ENCODE measurements at places on chromosomes 5 and 9.

- DNase-seq: no peak
Measured at GRCh38 chr5:171934586-171934985, 71.9 kb downstream of the FBXW11 start.

DNA sequence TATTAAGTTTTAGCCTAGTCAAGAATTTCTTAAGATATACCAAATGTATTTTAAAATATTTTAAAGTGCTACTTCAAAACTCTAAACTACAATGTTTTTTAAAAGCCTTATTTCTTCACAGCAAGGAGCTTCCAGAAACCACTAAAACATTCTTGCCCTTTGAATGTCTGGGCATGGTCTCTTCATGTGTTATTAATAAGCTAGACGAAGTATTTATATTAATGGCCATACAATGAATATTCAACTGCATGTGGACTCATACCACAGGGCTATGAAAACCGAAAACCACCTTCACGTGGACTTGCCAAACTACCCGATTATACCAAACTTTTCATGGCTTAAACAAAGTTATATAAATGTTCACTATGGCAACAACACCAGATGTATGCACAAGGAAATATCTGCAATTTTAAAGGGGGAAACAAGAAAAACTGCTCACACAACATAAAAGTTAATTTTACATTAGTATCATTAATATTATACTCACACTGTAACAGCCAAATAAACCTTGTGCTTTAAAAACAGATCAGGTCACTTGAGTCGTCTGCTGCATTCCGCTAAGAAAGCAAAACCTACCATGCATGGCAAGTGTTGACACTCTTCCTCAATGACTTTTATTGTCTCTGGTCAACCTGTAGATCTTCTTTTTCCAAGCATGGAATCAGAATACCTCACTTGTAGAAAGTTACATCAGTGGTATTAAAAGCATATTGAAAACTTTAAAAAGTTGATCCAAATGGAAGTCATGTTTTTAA is 246.3 kb downstream of the BNC2 start:
- no peak for DNase-seq

- no peak for DNase-seq
Measured at GRCh38 chr9:4228606-4229005, 71.3 kb downstream of the GLIS3 start.

DNA sequence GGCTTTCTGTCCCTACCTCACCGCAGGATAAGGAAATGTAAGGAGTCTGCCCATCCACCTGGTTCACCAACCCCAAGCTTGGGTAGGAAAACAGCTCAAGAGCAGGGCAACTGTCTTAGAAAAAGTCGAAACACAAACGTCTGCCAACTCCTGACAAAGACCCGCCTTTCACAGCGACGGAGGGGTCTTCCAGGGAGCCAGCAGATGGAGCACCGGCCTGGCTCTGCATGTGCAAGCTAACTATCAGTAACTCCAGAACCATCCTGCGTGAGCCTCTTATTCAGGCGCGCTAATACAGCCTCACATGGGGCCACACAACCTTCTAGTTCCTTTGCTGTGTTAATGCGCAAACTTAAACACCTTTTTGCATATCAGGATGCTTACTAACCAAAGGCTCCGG is 26.9 kb downstream of the CAMSAP1 start:
- no peak for DNase-seq

- DNase-seq: no peak
Measured at GRCh38 chr9:79384501-79384900, 187.3 kb upstream of the TLE4 start.

DNA sequence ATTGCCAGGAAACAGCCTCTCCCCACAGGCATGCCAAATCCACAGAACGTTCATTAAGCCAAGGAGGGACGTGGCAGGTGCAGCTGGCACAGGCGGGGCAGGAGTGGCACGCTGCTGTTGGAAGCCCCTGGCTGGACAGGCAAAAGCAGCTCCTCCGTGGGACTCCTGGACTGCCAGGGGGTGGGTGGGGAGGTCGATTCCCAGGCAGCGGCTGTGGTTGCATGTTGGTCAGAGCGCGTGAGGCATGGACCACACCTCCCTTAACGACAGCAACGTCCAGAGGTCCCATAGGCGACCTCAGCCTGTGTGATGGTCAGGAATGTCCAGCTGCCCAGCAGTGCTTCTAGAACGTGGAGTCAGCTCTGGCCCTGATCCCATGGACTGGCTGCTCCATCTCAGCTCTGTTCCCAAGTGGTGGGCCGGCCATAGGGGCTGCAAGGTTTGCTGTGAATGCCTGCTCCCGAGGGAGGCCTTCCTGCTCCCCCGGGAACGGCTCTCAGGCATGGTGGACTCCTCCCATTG is 6.9 kb downstream of the SLC6A19 start:
- no peak for DNase-seq

DNA sequence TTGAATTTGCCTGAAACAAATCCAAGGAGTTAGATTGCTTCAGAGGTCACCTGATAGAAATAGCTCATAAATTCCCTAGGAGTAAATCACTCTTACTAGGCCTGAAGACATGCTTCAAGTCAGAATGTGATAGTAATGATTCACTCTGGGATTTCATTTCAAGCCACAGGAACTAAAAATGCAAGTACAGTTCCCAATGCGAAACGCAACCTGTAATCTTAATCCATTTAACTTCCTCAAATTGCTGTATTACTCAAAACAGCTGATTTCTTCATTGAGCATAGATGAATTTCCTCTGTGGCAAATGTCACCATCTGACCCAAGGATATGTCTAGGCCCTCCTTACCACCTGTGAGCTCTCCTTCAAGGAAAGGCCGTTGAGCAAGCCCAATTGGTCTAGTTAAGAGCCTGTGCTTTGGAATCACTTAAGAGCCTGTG is 32.1 kb upstream of the IL6ST start:
- DNase-seq: no peak
